ENCODE measurements at places on chromosomes 3 and 15.

DNA sequence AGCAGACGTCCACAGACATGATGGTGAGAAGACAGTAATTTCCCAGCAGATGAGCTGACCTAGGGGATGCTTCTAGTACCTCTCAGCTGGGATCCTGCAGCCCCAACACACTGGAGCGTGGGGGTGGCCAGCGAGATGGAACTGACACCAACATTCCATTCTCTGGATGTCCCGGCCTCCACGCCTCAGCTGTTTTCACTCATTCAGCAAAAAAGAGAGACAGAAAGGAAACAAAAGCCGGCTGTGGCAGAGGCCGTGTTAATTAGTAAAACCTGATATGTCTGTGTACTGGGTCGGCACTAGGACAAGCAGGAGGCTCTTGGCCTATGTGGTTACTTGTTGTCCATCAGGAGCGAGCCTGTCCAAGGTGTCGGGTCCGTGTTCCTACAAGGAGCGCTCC is 82.6 kb upstream of the MYZAP start:
- no peak for DNase-seq

- no peak for DNase-seq
These were observed 343.5 kb downstream of the NEK10 start for GRCh38 chr3:27025718-27026117.

DNA sequence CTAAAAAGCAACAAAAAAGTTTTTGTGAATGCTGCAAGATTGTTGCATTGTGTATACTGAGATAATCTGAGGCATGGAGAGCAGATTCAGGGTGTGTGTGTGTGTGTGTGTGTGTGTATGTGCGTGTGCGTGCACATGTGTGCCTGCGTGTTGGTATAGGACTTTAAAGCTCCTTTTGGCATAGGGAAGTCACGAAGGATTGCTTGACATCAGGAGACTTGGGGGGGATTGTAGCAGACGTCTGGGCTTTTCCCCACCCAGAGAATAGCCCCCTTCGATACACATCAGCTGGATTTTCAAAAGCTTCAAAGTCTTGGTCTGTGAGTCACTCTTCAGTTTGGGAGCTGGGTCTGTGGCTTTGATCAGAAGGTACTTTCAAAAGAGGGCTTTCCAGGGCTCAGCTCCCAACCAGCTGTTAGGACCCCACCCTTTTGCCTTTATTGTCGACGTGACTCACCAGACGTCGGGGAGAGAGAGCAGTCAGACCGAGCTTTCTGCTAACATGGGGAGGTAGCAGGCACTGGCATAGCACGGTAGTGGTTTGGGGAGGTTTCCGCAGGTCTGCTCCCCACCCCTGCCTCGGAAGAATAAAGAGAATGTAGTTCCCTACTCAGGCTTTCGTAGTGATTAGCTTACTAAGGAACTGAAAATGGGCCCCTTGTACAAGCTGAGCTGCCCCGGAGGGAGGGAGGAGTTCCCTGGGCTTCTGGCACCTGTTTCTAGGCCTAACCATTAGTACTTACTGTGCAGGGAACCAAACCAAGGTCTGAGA is 4.7 kb downstream of the BHLHE40 start:
- no peak for DNase-seq

GRCh38 chr15:62549345-62549970 is 384.4 kb upstream of the C2CD4B start:
- peak; percentile 28 for DNase-seq

DNA sequence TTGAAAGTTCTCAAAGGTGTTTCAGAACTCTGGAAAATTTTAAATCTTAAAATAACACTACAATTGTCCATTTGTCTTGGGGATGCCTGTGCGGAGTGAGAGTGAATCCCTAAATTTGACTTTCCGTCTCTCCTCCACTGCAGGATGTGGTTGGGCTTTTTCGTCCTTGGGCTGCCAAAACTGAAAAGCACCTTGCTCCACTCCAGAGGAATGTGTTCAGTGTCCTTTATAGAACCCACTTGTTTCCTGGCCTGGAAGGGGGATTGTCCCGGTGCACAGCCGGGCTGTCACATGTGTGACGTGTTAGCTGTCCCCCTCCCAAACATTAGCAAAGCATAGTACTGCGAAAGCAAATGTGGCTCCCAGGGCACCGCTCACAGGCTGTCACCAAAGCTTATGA is 69.6 kb upstream of the ATP10A start:
- DNase-seq: no peak

- DNase-seq: no peak
These were observed 34.6 kb downstream of the GASK1A start for GRCh38 chr3:43013743-43014155.

GRCh38 chr3:122572940-122573412 is 4.5 kb upstream of the PARP15 start:
- peak; percentile 56 for DNase-seq

- DNase-seq: no peak
These were observed 53.2 kb downstream of the EDEM1 start for GRCh38 chr3:5240740-5241139.

- DNase-seq: no peak
These were observed 97.0 kb upstream of the NMNAT3 start for GRCh38 chr3:139774560-139775302.

DNA sequence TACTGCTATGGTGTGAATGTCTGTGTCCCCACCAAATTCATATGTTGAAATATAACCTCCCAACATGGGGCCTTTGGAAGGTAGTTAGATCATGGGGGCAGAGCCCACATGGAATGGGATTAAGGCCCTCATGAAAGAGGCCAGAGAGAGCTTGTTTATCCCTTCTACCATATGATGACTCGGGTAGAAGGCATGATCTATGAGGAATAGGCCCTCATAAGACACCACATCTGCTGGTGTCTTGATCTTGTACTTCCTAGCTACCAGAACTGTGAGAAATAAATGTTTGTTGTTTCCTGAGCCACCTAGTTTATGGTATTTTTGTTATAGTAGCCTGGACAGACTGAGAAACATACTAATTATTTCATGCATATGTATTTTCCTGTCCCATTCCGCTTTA is 51.9 kb downstream of the WWTR1 start:
- DNase-seq: no peak

Measured in HuH-7 (cell line).